PC-9 (cell line): ENCODE measurements at places on chromosomes 16 and 17. TPM values are rescaled to one million over a fixed set of nuclear protein-coding genes. Genes with fewer than 3 reads are reported as not detected.

The HSD17B2 gene
- not detected in 2 replicates for total RNA-seq

The CFAP97D1 gene
- total RNA-seq: not detected in 2 replicates

DNA sequence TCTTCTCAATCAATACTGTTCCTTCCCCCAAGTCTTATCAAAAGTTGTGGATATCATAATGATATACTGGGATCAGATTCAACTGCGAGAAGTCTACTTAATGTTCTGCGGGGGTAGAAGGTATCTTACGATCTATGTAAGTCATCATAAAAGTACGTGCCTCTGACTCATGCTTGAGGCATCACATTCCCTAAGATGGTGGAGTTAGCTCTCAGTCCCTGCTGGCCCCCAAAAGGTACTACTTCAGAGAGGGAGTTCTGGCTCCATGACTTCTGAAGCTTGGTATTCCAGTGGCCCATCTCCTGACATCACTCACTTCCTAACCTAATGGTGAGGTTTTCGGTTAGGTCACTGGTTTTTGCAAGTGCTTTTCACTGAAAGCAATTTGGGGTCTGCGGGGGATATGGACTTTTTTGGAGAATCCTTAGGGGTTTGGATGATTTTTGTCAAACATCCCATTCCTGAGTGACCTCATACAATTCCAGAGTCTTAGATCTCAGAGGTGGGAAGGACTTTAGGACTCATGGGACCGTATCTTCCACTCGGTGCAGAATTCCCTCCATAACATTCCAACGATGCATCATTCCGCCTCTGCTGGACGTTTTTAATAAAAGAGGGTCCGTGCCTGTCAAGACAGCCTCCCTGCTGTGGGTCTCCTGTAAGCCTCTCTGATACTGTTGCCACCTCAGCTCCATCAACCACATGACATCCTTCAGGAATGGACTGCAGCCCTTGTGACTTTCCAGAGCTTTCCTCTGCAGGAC lies 74.3 kb downstream of the DYNLRB2 start:
- H3K4me1 ChIP-seq: no peaks in the 10 kb centered on the region
- no peak for DNase-seq
- H3K4me3 ChIP-seq: no peak overlapping the region
- no peak overlapping the region for H3K27ac ChIP-seq
- H3K27me3 ChIP-seq: peaks cover 30% of the 10 kb centered on the region

The LITAFD gene
- not detected in 2 replicates for total RNA-seq

DNA sequence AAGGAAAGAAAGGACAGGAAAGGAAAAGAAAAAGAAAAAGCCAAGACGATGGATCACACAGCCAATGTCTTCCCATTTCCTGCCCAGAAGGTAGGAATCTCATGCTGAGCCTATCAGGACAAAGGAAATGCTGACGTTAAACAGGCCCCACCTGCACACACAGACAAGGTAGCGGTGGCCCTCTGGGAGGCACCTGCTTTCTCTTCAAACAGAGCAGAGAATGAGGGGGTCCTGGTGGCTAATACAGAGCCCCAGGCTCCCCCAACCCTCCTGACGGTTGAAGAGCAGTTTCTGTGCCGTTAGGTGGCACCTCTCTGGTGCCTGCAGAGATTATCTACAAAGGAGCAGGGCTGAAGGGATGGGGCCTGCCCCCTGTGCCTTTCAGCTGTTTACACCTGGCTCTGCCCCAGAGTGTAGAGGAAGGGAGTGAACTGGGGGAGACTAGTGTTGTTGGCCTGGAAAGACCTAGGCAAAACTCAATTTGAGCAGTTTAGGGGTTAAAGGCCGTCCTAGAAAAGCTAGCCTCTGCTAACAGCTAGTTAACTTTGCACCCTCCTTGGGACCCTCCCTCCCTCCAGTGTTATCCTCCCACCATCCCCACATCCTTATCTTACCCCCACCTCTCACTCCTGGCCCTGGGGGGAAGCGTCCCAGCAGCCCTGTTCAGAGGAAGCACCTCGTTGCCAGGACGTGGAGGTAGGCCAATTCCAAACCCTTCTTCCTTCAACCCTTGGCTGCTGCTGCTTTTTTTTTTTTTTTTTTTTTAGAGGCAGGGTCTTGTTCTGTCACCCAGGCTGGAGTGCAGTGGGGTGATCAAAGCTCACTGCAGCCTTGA lies 56.3 kb downstream of the ARHGAP27 start:
- H3K4me3 ChIP-seq: no peak overlapping the region
- no peaks in the 10 kb centered on the region for H3K36me3 ChIP-seq
- H3K4me1 ChIP-seq: peaks cover 43% of the 10 kb centered on the region
- H3K27me3 ChIP-seq: no peaks in the 10 kb centered on the region
- no peak for DNase-seq

DNA sequence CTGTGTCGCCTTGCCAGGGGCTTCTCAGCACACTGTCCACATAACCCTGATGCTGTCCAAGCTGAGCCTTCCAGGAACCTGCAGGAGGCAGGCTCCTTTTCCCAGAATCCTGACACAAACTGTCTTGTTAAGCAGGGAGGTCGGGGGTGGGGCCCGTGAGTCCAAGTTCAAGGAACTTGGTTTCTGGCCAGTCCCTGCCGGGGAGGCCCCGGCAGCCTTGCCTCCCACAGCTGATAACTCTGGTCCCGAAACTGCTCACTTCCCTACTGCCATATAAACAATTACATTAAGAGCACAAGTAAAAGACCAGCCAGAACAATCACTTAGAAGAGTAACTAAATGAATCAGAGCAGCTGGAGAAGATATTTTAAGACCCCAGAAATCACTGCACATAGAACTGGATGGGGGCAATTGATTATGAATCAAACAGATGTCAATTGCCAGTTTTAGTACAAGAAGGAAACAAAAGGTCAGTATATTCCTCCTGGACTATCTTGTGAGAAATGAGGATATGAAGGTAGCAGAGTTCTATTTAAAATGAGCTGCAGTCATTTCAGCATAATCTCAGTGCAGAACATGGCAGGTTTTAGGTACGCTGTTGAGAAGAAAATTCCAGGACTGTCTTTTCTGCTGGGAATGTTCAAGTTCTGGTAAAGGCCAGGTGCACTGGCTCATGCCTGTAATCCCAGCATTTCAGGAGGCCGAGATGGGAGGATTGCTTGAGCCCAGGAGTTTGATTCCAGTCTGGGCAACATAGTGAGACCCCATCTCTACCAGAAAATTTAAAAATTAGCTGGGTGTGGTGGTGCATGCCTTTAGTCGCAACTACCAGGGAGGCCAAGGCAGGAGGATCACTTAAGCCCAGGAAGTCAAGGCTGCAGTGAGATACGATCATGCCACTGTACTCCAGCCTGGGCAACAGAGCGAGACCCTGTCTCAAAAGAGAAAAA lies 169.8 kb downstream of the PITPNC1 start:
- H3K4me1 ChIP-seq: no peaks in the 10 kb centered on the region
- no peaks in the 10 kb centered on the region for H3K36me3 ChIP-seq
- no peak for DNase-seq
- H3K4me3 ChIP-seq: no peak overlapping the region

The KCNH6 gene
- not detected in 2 replicates for total RNA-seq

The VPS35 gene
- total RNA-seq: 94.9 and 98.4 TPM in 2 replicates

GRCh38 chr17:14019186-14019956 lies 49.9 kb upstream of the COX10 start:
- H3K27me3 ChIP-seq: no peaks in the 10 kb centered on the region
- H3K4me1 ChIP-seq: no peaks in the 10 kb centered on the region
- no peaks in the 10 kb centered on the region for H3K36me3 ChIP-seq
- no peak overlapping the region for H3K27ac ChIP-seq
- DNase-seq: no peak

- H3K27ac ChIP-seq: no peak overlapping the region
- no peaks in the 10 kb centered on the region for H3K36me3 ChIP-seq
- no peak overlapping the region for H3K4me3 ChIP-seq
- H3K4me1 ChIP-seq: no peaks in the 10 kb centered on the region
Observed at GRCh38 chr17:8997994-8998628, 23.2 kb upstream of the NTN1 start.

DNA sequence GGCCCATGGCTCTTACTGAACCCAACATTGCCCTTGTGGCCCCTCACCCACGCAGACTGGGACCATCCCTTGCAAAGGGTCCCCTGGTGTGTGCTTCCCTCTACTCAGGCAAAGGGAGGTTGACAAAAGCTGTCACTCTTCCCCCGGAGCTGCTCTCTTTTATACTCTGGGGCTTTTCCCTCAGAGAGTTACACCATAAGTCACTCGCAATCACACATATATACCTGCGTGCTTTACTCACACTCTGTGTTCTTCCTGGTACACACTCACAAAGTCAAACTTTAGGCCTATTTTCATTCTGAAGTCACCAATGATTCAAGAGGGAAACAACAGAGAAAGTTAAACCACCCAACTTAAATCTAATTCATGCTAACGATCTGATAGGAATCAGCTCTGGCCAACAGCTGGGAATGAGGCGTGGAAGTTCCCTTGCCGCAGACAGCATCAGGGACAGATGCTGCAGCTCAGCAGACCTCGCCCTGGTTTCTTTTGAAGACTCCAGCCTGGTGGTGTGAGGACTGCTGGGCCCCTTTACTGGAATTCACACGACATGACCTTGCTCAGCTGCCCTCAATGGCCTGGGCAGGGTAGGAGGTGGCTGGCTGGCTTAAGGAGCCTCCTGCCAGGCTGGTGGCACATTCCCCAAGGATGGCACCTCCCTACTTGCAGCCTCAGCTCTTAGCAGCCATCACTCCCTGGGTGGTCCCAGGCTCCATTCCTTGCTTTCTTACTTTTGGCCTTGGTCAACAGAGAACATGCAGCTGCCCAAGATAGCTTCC lies 27.3 kb downstream of the HIC1 start:
- H3K4me1 ChIP-seq: peaks cover 42% of the 10 kb centered on the region
- H3K27me3 ChIP-seq: no peaks in the 10 kb centered on the region
- no peaks in the 10 kb centered on the region for H3K36me3 ChIP-seq
- peak overlapping the region; percentile 99 for H3K27ac ChIP-seq
- no peak overlapping the region for H3K4me3 ChIP-seq

The FUS gene
- 429 and 637 TPM in 2 replicates for total RNA-seq

The SLC16A3 gene
- 157 and 198 TPM in 2 replicates for total RNA-seq

DNA sequence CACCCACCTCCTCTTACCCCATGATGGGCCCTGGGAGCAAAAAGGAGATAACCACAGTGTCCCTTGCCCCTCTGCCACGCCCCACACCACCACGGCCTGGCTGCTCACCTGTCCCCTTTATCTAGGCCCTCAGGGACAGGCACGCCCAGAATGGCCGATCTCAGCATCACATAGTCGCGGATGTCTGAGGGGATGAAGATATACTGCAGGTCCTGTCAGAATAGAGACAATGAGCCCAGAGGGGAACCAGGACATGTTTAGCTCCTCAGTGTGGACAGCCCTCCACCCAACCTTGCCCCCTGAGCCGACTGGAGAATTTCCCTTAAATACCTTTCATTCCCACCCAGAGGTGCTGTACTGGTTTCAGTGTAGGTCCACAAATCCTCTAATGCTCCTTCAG lies 15.2 kb downstream of the ST6GALNAC2 start:
- no peak overlapping the region for H3K4me3 ChIP-seq
- no peak overlapping the region for H3K27ac ChIP-seq
- no peaks in the 10 kb centered on the region for H3K27me3 ChIP-seq
- no peaks in the 10 kb centered on the region for H3K4me1 ChIP-seq
